ENCODE measurements at places on chromosomes 12 and 14. TPM values are rescaled to one million over a fixed set of nuclear protein-coding genes. Genes with fewer than 3 reads are reported as not detected.

DNA sequence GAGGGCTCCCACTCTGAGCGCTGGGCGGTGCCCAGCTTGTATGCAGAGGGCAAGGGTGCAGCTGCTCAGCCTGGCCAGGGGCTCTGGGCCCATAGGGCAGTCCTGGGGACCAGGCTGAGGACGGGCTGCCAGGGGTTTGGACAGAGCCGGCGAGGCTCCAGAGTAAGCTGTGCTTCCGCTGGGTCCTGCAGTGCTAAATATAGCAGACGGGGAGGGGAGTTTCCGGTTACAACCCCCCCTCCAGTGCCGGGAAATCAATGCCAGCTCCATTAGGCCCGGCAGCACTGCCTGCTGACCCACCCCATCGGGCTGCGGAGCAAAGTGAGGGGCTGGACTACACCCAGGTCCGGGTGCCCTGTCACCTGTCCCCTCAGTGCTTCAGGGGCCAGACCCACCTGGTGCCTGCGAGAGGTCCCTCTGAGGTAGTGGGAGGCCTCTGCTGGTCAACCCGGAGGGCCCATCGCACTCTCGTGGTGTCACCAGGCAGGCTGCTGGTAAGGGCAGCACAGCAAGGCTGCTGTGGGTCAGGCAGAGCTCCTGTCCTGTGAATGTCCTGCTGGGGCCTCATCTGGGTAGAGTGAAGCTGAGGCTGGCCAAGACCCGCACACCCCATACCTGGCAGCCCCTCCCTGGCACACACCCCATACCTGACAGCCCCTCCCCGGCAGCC is 2.6 kb upstream of the JAG2 start:
- H3K4me1 ChIP-seq = peaks cover 23% of the 10 kb centered on the region
- H3K4me3 ChIP-seq = no peak overlapping the region
- no peak for DNase-seq

DNA sequence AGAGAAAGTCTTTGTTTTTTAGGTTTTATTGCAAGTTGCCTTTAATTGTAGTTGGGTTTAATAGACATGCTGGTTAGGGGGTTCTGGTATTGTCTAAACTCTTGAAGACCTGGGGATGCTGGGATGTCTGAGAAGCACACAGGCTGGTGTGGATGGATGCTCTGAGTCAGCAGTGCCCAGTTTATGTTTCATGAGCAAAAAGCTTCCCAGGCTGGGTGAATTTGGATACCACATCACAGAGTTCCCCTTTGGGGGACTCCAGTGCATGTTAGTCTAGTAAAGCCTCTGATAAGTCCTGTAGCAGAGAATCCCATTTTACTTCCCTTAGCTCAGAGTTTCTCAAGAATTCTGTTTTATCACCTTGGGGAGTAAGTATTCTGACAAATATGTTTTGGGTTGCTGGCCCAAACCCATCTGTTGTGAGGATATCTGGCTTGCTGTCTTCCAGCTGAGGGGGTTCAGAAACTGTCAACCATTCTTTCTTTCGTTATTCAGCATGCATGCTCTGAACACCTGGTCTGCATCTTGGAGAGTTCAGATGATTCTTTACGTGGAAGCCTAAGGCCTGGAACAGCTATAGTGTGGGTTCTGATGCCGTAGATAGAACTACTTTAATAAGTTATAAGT is 509.1 kb downstream of the VRK1 start:
- peak overlapping the region; percentile 92 for H3K27ac ChIP-seq
- no peak overlapping the region for H3K4me3 ChIP-seq
- H3K4me1 ChIP-seq = peaks cover 25% of the 10 kb centered on the region
- peak; percentile 49 for DNase-seq
- no peaks in the 10 kb centered on the region for H3K36me3 ChIP-seq

DNA sequence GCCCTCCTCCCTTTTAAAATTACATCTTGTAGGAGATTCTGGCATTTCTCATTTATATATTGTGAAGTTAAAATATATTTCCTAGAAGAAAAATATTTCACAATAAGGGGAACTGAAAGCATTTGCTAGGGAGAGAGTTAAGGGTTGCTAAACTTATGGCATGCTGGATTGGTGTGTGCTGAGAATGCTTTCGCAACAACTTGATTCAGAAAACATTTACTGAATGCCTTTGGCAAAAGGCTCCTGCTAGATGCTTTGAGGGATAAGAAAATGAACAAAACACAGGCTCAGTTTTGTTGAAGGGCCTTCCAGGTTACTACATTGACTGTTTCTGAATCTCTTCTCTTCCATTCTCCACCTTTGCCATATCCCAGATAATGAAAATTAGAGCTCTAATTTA is 67.5 kb downstream of the DIP2B start:
- no peak for DNase-seq
- H3K27ac ChIP-seq = no peak overlapping the region
- H3K4me1 ChIP-seq = peaks cover 33% of the 10 kb centered on the region
- H3K36me3 ChIP-seq = no peaks in the 10 kb centered on the region

- no peaks in the 10 kb centered on the region for H3K27me3 ChIP-seq
- DNase-seq = no peak
- H3K4me3 ChIP-seq = no peak overlapping the region
- H3K27ac ChIP-seq = no peak overlapping the region
Observed at GRCh38 chr14:105430565-105430964, 10.9 kb downstream of the MTA1 start.

- H3K27ac ChIP-seq = no peak overlapping the region
- H3K27me3 ChIP-seq = no peaks in the 10 kb centered on the region
- no peak for DNase-seq
- H3K4me3 ChIP-seq = no peak overlapping the region
- no peaks in the 10 kb centered on the region for H3K36me3 ChIP-seq
- no peaks in the 10 kb centered on the region for H3K4me1 ChIP-seq
Observed at GRCh38 chr12:125650587-125650986, 585.4 kb downstream of the AACS start.

DNA sequence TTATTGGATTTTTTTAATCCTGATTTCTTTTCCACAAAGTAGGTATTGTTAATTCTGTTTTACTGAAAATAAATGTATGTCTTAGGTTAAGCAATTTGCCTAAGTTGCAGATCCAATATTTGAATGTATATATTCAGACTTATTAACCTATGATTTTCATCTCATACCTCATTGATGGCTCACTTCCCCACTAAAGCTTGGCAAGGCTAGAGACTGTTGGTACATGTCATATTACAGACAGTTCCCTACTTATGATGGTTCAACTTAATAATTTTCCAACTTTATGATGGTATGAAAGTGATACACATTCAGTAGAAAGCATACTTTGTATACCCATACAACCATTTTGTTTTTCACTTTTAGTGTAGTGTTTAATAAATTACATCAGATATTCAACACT is 33.2 kb upstream of the KCNH3 start:
- H3K36me3 ChIP-seq = no peaks in the 10 kb centered on the region
- H3K4me1 ChIP-seq = peaks cover 1% of the 10 kb centered on the region
- H3K27ac ChIP-seq = no peak overlapping the region
- DNase-seq = no peak
- no peaks in the 10 kb centered on the region for H3K27me3 ChIP-seq
- H3K4me3 ChIP-seq = no peak overlapping the region

DNA sequence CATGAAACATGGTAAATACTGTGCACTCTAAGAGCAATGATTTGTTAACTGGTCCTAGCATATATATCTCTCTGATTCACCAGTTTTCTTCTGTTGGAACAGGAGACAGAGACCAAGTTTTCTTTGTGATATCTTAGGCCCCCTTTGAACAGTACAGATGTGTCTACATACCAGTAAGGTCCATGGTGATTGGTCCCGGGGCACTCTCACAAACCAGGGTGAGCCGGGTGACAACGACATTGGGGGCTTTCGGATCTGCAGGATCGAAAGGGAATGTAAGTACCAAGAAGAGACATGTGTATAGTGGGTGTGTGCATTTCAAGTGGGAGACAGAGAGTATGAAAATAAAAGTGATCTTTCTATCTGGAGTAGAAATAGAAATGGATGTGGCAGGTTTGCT is 11.3 kb upstream of the ERP27 start:
- no peaks in the 10 kb centered on the region for H3K27me3 ChIP-seq
- peaks cover 91% of the 10 kb centered on the region for H3K4me1 ChIP-seq
- H3K36me3 ChIP-seq = peaks cover 63% of the 10 kb centered on the region

DNA sequence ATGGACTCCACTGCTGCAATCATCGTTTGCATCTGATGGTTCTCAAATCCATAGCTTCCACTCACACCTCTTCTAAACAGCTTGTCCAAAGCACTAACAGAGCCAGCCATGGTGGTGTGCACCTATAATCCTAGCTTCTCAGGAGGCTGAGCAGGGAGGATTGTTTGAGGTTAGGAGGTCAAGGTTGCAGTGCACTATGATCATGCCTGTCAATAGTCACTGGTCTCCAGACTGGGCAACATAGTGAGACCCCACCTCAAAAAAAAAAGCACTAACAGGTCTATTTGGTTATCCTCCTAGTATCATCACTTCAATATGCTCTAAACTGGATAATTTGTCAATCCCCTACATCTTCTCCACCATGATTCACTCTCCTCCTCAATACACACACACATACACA is 63.2 kb downstream of the TTC9 start:
- no peak overlapping the region for H3K4me3 ChIP-seq
- no peaks in the 10 kb centered on the region for H3K36me3 ChIP-seq
- H3K27me3 ChIP-seq = no peaks in the 10 kb centered on the region
- no peak overlapping the region for H3K27ac ChIP-seq
- DNase-seq = no peak

DNA sequence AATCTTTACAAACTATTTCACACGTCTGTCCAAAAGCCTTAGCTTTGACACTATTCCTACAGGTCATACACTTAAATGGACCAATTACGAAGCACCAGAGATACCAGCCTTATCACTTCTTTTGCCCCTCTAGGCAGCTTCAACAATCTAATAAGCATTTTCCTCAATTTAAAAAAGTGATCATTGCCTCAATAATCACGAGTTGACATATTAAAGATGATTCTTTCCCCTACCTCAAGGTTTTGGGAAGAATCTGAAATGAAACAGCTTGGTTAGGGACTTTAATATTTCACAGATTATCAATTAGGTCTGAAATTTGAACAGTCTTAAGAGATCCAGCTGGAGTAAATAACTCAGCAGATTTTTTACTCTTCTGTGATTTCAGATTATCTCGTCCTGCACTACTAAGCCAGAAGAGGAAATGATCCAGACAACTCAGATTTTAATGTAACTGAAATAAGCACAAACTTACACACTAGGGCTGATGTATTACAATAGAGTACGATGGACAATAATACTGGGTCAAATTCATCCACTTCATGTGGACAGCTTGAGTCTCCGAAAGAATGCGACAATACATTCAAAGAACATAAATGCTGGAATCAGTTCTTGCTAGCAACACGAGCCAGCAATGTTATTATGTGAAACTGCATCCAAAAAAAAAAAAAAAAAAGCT is 15.9 kb downstream of the UBE2N start:
- H3K4me3 ChIP-seq = no peak overlapping the region
- no peaks in the 10 kb centered on the region for H3K27me3 ChIP-seq
- peaks cover 2% of the 10 kb centered on the region for H3K36me3 ChIP-seq
- DNase-seq = no peak
- H3K4me1 ChIP-seq = peaks cover 83% of the 10 kb centered on the region

- no peak overlapping the region for H3K27ac ChIP-seq
- H3K4me3 ChIP-seq = no peak overlapping the region
- H3K36me3 ChIP-seq = no peaks in the 10 kb centered on the region
- H3K4me1 ChIP-seq = peaks cover 36% of the 10 kb centered on the region
- no peaks in the 10 kb centered on the region for H3K27me3 ChIP-seq
- no peak for DNase-seq
Observed at GRCh38 chr14:68941820-68942219, 37.3 kb downstream of the ACTN1 start.

GRCh38 chr14:20460458-20461224 is 593 bp downstream of the PIP4P1 start:
- H3K36me3 ChIP-seq = peaks cover 24% of the 10 kb centered on the region
- DNase-seq = peak; percentile 67
- peak overlapping the region; percentile 91 for H3K4me3 ChIP-seq
- peaks cover 33% of the 10 kb centered on the region for H3K4me1 ChIP-seq
- peak overlapping the region; percentile 93 for H3K27ac ChIP-seq

DNA sequence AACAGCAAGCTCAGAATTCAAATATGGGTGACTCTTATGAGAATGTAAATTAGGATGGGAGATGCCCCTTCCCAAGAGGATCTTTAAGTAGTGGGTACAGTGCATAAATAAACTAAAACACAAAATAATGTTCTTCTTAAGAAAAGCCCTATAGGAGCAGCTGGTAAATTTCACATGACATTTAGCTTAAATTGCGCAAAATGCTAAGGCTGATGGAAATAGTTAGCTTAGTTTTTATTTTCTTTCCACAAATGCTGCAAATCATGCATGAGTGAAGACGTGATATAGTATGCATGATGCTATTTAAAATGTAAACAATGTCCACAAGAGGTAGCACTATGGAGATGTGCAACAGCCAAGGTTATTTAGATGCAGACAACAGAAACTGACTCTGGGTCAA is 328.1 kb downstream of the ATP23 start:
- H3K4me3 ChIP-seq = no peak overlapping the region
- no peak overlapping the region for H3K27ac ChIP-seq
- no peaks in the 10 kb centered on the region for H3K36me3 ChIP-seq
- no peaks in the 10 kb centered on the region for H3K27me3 ChIP-seq
- no peak for DNase-seq
- no peaks in the 10 kb centered on the region for H3K4me1 ChIP-seq

DNA sequence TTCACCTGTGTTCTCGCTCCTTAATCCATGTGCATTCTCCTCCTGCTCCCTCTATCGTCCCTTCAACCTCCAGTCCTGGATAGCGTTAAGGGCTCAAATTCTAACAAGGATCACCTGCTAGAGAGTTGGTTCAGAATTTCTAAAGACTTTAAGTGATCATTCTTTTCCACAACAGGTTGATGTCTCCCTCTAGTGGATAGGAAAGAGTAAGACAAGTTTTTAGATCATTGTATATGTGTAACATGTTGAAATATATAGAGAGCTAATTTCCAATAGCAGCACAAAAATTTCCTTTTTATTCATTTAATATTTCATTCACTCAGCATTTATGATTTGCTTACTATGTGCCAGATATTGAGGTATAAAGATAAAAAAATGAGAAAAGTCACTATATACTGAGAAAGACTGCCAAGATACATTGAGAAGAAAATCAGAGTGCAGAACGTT is 9.3 kb upstream of the ESR2 start:
- H3K36me3 ChIP-seq = no peaks in the 10 kb centered on the region
- no peak overlapping the region for H3K4me3 ChIP-seq
- H3K27me3 ChIP-seq = peaks cover 6% of the 10 kb centered on the region
- H3K4me1 ChIP-seq = no peaks in the 10 kb centered on the region
- no peak overlapping the region for H3K27ac ChIP-seq
- DNase-seq = no peak

GRCh38 chr12:78396538-78396937 is 468.0 kb upstream of the SYT1 start:
- H3K4me1 ChIP-seq = no peaks in the 10 kb centered on the region
- no peak overlapping the region for H3K27ac ChIP-seq
- no peak overlapping the region for H3K4me3 ChIP-seq
- no peak for DNase-seq
- no peaks in the 10 kb centered on the region for H3K27me3 ChIP-seq
- H3K36me3 ChIP-seq = no peaks in the 10 kb centered on the region

HSPB8 gene
- not detected for total RNA-seq

SYCP3 gene
- total RNA-seq = not detected

TAS2R9 gene
- not detected for total RNA-seq

SMOC1 gene
- not detected for total RNA-seq

ACADS gene
- 15.6 TPM for total RNA-seq

Measured in activated CD4-positive, alpha-beta memory T cell treated with anti-CD3 and anti-CD28 coated beads for 36 hours (primary cell).